ENCODE measurements at places on chromosomes 5 and 9.
A peak's percentile ranks its signal among the peaks of the same experiment; 100 is the strongest.

- DNase-seq: peak; percentile 71
These were observed 938 bp downstream of the NINJ1 start for GRCh38 chr9:93132946-93133680.

DNA sequence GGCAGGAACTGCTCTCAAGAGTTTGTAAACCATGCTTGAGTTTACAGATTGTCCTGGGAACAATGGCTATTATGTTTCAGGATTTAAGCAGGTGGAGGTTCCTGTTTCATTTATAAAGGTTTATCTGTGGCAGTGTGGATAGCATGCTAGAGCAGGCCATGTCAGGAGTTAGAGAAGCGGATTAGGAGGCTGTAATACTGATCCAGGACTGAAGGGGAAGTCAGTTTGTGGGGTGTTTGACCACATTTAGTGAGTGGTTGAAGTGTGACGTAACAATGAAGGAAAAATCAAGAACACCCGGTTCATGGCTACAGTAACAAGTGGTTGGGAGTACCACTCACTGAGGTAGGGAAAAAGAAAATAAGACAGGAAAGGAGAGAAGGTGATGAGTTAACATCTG, 299.0 kb downstream of the TLR4 start:
- no peak for DNase-seq

DNA sequence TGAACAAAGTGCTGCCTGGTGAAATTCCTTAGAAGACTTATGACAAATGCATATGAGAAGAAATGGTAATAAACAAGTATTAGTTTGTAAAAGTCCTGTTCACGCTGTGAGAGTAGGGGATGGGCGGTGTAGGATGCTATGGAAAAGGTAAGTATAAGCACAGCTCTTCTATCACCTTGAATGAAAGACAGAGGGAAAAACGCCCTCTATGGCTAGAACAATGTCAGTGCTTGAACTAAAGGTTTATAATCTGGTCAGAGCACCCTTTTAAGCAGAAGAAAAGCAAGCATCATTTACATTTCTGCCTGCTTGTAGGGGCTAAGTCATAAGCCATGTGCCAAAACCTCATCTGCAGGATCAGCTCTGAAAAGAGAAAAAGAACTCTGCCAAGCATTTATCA, 115.2 kb downstream of the LHFPL2 start:
- DNase-seq: no peak

- DNase-seq: no peak
These were observed 32.5 kb downstream of the JAKMIP2 start for GRCh38 chr5:147750065-147750464.

DNA sequence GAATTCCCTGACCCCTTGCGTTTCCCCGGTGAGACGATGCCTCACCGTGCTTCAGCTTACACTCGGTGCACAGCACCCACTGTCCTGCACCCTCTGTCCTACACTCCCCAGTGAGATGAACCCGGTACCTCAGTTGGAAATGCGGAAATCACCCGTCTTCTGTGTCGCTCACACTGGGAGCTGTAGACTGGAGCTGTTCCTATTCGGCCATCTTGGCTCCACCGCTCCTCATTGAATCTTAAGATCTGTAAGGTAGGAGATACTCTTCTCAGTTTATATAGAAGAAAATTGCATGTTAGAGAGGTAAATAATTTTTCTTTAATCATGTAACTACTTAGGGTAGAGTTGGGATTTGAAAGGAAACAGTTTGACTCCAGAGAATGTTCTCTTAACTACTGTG, 62.2 kb downstream of the DMRTA1 start:
- DNase-seq: no peak

DNA sequence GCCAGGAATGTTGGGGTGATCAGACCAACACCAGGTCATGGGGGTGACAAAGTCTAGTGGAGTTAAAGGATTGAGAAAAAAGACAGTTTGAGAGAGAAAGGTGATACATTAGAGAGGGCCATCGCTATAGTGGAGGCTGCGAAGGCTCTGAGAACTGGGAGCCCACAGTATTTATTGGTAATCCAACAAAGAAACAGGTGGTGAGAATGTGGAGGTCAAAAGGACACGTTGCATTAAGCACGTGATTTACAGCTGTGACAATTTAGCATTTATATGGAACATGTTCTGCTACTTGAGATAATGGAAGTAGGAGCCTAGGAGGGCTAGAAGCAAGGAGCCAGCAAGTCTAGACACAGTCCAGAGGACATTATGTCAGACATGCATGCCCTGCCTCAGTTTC, 2086.5 kb upstream of the C9orf72 start:
- DNase-seq: no peak

DNA sequence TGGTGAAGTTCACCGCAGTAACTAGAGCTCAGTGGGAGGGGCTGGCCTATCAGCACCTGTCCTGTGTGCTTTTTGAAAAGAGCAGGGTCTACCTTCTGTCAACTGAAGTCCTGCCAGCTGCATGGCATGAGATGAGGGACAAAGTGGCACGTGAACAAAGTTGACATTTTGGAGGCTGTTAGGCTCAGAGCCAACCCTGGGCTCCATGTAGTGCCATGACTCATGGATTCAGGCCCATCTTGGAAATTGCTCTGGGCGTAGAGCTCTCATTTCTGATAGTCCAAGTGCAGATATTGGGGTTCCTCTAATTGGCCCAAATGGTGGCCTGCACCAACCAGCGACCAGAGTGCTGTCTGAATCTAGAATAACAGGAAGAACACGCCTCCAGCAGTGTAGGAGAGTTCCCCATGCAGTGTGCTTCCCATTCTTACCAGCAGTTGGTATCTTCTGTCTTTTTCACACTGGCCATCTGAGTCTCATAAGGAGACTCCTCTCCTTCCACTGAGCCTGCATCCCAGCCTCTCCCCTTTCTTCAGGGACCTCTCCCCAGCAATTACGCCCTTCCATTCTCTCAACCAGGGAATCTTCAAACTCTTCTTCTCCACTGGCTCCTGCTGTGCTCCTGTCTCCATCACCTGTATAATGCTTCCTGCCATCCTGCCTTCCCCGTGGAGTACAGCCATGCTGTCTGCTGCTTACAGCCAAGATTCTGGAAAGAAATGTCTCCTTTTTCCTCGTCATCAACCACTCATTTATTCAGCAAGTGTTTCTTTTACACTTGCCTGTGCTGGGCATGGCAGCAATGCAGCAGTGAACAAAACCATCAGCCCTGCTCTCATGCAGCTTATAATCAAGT, 30.4 kb downstream of the IRF1 start:
- peak; percentile 39 for DNase-seq

DNA sequence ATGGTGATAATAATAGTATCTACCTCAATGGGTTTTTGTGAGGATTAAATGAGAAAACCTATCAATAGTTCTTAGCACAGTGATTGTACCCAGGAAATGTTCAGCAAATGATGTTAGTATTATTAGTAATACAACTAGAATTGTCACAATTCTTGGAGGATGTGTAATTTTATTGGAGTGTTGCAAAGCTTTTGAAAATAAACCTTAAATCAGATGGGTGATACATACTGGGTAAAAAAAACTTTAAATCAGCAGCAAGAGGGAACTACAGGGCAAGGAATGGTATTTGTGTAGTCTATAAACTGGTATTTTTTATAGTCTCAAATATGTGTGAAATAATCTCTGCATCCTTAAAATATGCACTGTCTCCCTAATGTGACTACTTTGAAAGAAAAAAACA, 371.6 kb downstream of the PIK3R1 start:
- no peak for DNase-seq

GRCh38 chr5:67021031-67021430, 175.6 kb downstream of the CD180 start:
- DNase-seq: no peak

GRCh38 chr5:80172067-80172695, 83.7 kb downstream of the SERINC5 start:
- DNase-seq: no peak

- no peak for DNase-seq
These were observed 35.1 kb upstream of the ADRB2 start for GRCh38 chr5:148791334-148791667.

GRCh38 chr9:126155756-126156664, 170.6 kb upstream of the MVB12B start:
- no peak for DNase-seq

DNA sequence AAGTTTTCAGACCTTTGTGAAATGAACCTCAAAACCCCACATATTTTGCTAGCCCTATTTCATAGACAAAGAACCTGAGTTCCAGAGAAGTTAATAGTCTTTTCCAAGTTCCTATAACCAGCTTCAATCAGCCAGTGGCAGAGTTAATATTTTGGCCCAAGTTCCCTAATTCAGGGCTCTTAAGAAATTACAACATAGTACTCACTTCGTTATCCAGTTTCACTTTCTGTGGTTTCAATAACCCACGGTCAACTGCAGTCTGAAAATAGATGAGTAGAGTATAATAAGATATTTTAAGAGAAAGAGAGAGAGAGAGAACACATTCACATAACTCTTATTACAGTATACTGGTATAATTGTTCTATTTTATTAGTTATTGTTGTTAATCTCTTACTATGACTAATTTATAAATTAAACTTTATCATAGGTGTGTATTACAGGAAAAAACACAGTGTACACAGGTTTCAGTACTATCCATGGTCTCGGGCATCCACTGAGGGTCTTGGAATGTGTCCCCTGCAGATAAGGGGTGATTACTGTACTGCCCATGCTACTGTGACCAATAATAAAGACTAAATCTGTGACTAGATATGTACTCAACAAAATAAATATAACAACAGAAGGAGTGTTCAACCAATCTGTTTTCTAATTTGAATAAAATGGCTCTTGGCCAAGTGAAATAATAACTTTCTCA, 9.3 kb upstream of the MYOT start:
- no peak for DNase-seq

- no peak for DNase-seq
These were observed 218.5 kb upstream of the DAPK1 start for GRCh38 chr9:87278971-87279733.

- DNase-seq: no peak
These were observed 2.2 kb downstream of the LHX3 start for GRCh38 chr9:136202454-136203407.

DNA sequence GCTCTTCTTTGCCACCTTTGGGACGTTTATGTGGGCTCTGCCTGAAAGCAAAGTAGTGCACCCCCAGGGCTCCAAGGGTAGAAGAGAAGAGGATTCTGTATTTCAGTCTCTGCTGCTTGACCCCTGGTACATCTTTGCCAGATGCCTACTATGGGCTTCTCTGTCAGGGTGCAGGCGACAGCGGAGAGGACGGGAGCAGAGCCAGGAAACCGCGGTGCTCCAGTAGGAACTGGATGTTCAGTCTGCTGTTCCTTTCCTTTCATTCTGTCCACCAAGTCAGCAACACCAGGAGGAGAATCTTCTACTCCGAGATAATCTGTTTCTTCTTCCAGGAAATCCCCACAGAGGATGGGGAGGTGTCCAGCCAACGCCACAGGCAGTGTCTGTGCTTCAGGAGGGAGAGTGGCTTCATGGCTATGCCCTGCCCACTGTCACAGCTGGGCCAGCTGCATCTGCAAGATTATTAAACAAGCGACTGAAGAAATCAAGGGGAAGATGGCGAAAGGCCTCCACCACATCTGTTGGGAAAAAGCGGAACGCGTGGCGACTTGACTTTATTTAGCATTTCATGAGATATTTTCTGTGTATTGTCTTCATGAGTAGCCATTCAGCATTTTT, 398.3 kb downstream of the IRX1 start:
- DNase-seq: no peak

GRCh38 chr9:117882171-117882570, 178.0 kb downstream of the TLR4 start:
- DNase-seq: no peak

- DNase-seq: peak; percentile 58
These were observed at the start of gene DMRT3 for GRCh38 chr9:976258-976942. DMRT3 (plus strand) TSS chr9:976655; CDS start chr9:977002, 347 bp downstream.

DNA sequence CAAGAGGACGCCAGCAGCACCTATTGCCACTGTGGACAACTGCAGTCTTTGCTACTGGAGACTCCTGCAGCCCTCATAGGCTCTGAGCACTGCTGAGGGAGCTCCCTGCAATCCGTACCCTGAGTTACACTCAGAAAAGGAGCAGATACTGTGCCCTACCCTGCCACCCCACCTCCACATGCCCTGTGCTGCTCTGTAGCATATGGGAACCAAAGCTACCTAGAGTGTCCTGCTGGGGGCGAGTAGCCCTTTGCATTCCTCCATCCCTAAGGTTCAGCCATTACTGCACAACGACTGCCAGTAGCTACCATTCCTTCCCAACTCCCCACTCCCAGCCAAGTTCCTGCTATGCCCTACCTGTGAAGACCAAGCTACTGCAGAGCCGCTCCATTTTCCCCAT, 90.2 kb upstream of the SNCAIP start:
- no peak for DNase-seq

GRCh38 chr5:83540105-83540504, 68.6 kb downstream of the VCAN start:
- DNase-seq: no peak

DNA sequence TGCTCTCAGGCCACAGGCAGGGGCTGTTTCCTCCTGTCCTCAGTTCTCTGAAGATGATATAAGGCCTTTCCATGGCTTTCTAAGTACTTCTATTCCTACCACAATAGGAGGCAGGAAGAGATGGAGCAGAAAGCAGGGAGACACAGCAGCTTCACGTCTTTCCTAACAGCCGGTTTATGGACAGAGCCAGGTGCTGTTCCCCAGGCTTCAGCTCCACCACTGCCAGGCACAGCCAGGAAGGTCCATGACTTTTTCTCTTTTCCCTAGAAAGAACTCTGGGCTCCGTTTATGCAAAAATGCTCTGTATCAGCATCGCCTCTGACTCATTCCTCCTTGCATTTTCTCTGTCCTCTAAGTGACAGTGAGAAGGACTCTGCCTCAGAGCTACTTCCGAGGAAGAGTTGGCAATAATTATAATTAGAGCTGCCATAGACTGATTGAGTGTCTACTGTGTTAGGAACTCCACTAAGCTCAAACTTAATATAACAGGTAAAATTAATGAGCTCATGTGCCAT, 478.5 kb downstream of the RASEF start:
- DNase-seq: no peak

Measured in ELF-1 (cell line).